ENCODE measurements at places on chromosomes 3 and 15.

DNA sequence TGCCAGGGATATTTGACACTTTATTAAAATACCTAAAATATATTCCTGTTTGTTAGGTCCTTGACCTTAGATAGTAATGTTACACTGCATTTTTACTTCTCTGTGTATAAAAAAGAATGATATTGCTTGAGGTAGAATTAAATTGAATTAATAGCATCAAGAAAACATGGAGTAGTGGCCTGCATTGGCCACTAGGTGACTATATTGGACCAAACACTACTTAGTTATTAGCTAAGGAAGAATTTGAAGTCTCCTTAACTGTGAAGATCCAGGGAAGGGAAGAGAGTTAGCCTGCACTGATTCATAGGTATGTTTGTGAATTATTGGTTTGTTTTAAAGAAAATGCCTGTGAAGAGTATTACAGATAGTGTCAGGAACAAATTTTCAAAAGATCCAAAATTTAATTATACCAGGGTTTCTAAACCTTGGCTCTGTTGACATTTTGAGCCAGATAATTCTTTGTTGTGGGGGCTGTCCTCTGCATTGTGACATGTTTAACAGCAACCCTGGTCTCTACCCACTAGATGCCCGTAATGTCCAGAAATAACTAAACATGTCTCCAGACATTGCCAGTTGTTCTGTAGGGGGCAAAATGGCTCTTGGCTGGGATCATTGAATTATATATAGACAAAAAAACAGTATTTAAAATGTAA, 103.6 kb upstream of the THSD4 start:
- DNase-seq: no peak

DNA sequence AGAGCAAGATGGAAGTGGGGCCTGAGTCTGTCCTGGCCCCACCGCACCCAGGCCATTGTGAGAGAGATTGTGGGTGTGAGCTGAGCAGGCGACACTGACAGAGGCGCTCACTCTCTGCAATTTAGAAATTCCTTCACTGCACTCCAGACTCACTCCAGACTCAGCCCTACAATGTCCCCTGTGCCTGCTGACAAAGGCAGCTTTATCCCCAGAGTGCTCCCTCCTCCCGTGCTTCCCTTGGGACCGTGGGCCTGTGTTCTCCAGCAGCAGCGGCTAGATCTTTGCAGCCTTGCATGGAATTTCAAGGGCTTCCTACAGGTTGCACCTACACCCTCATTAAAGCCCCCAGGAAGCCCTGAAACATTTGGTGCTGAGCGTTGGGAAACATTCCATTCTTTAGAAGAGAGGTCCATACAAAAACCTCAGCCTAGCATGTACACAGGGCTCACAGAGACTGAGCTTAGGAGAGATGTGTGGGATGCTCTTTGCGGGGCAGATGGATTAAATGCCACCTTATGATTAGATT, 1.3 kb upstream of the IL16 start:
- no peak for DNase-seq

GRCh38 chr3:128429275-128429674, 37.4 kb downstream of the DNAJB8 start:
- no peak for DNase-seq

DNA sequence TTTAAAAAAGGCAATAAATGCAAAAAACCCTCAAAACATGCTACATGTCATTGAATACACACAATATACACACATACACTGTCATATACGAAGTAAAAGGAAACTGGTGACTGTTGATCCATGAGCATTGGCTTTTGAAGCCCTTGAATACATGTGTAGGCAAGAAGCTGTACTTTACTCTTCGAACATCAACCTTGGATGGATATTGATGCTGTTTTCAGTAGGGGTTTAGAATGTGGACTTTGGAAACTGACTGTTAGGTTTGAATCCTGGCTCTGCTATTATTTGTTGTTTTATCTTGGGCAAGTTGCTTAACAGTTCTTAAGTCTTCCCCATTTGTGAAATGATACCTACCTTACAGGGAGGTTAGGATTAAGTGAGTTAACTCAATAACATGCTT, 30.5 kb downstream of the RNF13 start:
- DNase-seq: no peak

DNA sequence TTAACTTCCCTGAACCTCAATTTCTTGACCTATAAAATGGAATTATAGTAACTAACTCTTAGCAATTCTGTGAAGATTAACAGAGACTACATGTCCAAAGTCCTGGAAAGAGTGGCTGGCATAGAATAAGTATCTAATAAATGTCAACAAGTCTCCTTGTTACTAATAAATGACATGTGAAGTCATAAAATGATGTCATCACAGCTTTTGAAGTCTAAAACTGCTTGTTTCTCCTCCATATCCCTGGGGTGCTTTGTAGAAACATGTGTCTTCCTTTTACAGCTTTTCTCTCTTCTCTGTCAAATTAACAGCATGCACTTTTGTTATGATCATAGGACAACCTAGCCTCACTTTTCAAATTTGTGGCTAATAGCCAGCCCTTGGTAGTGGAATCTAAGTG, 510.2 kb downstream of the NTRK3 start:
- no peak for DNase-seq

GRCh38 chr3:161770484-161771386, 274.1 kb downstream of the OTOL1 start:
- DNase-seq: peak; percentile 1

DNA sequence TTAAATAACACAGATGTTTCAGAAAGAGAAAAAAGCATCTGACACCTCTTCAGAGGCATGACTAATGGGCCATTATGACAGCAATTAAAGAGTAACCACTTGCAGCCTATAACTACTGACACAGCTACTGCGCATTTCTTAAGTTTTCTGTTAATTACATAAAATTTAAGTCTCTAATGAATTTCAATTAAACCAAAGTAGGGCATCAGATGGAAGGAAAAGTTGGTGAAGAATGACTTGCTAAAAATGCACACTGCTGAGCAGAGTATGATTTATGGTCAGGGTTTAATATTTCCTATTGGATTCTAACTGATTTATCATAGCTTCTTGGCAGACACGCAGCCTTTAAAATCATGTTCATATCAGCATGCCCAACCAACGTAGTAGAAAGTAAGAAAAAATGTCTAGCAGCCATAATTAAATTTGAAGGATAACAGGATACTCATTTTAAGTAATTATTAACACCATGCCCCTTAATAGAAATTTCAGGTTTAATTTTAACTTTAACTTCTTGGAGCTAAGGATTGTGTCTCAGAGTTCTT, 140.0 kb downstream of the CBLB start:
- no peak for DNase-seq

GRCh38 chr3:126433105-126433430, 38.4 kb downstream of the CFAP100 start:
- no peak for DNase-seq

DNA sequence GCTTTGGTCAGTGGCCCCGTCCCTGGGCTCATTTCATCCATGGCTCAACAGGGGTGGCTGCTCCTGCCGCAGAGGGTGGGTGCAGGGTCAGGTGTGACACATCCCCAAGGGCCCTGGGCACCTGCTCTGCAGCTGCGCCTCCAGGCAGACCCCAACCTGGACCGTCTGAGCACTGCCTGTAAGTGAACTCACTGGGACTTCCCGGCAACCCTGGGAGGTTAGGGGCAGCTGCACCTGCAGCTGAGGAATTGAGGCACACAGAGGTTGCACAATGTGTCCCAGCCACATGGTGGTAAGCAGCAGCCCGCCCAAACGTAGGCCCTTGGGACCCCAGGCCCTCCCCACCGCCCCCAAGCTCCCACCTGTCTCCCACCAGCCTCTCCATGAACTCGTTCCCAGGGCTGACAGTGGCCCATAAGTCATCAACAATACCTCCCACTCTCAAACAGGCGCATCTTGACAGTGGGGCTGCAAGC, 55.1 kb downstream of the PLXNA1 start:
- no peak for DNase-seq

DNA sequence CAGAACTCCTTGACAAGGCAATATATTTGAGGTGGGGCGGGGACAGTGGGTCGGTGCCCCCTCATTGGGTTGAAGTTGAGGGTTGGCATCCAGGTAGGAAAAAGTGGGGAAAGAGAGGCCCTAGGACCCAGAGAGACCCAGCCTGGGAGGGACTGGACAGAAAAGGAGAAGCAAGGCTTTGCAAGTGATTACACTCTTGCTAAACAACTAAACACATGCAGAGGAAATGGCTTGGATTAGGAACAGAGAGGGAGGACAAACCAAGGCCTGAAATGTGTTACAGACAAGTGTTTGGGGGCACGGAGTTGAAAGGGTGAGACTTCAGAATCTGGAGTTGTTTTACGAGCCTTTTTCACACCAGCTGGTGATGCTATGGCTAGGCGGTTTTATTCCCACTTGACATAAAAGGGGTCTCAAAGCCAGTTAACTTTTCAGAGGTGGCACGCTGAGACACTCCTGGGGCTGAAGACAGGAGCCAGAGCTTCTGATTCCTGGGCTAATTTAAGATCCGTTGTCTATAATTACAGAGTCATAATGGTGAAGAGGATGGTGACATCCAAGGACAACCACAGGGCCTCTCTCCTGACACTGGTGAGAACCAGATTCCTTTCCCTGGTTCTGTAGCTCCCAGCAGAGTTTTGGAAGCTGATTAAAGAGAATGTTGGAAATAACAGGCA, 7.7 kb upstream of the KCTD6 start:
- no peak for DNase-seq

DNA sequence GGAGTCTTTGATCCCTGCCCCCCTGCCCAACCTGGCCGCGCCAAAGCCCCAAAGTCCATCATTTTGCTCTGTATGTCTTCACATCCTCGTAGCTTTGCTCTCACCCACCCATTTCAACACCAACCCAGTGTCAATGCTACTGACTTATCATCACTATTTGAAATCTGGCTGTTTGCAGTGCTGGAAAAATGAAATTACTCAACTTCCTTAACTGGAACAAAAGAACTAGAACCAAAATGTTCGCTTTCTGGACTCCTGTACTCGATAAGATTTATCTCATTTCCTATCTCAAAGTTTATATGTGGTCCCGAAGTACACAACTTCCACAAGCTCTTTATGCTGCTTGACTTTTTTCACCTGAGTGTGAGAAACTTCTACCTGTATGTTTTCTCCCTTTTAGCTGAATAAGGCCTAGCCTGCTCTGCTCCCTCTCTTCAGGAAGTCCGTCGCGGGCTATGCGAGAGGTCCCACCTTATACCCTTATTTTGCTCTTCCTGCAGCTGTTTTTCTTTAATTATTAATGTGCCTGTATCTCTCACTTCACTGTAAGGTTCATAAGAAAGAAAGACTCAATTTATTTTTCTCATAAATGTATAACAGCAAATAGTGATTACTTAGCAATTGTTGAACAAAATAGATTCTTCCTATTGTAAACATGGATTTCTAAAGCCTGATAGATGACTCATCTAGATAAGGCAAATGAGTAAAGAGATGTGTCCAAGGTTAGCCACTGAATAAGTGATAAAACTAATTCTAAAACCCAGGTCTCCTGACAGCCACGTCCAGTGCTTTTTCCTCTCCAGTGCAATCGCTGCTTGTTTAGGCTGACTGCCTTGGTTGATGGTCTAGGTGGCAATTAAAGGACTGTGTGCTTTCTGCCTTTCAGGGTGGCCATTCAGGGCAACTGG, 464.1 kb upstream of the TPRG1 start:
- DNase-seq: no peak

DNA sequence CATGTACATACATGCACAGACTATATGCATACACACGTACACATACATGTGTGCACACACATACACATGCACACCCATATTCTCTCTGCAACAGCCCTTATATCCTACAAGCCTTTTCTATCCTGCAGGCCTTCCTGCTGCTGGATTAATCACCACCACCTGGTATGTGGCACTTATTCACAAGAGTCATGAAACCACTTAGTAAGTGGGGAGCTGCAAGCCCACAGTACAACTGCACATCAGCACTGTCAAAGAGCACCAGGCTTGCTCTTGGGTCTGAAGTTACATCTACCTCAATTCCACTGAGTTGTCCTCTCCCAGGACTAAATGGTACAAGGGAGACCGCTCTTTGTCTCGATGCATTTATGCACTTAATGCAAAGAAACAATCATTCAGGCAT, 233.2 kb downstream of the KLF13 start:
- no peak for DNase-seq

- DNase-seq: no peak
These were observed 295.0 kb downstream of the RAP2B start for GRCh38 chr3:153456833-153457545.

- DNase-seq: no peak
These were observed 14.1 kb downstream of the APH1B start for GRCh38 chr15:63291507-63291906.

- DNase-seq: peak; percentile 37
These were observed 21.2 kb downstream of the NGRN start for GRCh38 chr15:90286678-90287077.

- DNase-seq: no peak
These were observed 305.7 kb downstream of the RPLP1 start for GRCh38 chr15:69758291-69758771.

DNA sequence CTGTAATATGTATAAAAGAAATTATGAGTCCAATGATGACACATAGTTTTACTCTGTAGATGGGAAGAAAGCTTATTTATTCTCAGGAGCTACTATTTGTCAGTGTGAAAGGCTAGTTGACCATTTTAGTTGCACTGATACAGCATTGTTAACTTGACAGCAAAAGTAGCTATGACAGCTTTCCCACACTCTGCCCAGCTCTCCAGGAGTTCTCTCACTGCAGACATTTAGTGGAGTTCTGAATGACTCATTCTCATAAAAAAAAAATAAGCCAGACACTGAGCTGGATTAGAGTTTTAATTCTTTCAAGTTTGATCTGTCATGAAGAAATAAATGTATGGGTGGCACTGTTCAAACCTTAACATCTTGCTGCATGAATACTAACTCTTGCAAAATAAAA, 77.2 kb upstream of the CFAP20DC start:
- no peak for DNase-seq
